NCI-H2081 treated with DMSO at 0.1 percent for 48 hours (cell line): ENCODE measurements at places on chromosomes 6 and 20.

GRCh38 chr6:23823421-23823820, 302.6 kb upstream of the NRSN1 start:
- DNase-seq = no peak

DNA sequence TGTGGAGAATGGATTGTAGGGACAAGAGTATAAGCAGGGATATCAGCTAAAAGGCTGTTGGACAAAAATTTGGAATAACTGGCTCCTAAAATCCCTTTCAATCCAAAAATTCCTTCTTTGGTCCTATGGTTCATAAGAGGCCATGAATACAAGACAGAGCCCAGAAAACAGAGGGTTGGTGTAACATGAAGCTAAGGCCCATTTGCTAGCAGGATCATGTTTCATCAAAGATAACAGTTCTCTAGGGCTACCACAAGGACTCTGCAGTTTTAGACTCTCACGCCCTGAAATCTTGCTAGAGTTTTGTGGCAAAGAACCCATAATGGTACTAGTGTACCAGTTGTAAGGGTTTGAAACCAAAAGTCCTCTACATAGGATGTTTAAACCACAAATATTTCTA, 327.8 kb upstream of the TBX18 start:
- DNase-seq = no peak

DNA sequence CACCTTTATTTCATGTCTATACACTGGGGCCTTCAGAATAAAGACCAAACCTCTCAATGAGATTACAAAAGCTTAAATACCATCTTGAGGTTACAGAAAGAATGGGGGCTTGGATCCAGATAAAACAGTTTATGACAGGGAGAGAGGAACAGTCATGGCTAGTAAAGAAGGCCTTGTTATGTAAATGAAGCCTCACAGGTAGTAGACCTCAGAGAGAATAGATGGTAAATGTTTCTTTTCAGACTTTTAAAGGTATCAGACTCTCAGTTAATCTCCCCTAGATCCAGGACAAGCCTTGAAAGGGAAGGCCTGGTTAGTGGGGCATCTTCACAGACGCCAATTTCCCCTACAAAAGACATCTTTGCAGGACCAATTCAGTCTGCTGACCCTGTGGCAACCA, 1325.6 kb downstream of the HACE1 start:
- no peak for DNase-seq

GRCh38 chr6:21592953-21593352, 598 bp upstream of the SOX4 start:
- no peak for DNase-seq

DNA sequence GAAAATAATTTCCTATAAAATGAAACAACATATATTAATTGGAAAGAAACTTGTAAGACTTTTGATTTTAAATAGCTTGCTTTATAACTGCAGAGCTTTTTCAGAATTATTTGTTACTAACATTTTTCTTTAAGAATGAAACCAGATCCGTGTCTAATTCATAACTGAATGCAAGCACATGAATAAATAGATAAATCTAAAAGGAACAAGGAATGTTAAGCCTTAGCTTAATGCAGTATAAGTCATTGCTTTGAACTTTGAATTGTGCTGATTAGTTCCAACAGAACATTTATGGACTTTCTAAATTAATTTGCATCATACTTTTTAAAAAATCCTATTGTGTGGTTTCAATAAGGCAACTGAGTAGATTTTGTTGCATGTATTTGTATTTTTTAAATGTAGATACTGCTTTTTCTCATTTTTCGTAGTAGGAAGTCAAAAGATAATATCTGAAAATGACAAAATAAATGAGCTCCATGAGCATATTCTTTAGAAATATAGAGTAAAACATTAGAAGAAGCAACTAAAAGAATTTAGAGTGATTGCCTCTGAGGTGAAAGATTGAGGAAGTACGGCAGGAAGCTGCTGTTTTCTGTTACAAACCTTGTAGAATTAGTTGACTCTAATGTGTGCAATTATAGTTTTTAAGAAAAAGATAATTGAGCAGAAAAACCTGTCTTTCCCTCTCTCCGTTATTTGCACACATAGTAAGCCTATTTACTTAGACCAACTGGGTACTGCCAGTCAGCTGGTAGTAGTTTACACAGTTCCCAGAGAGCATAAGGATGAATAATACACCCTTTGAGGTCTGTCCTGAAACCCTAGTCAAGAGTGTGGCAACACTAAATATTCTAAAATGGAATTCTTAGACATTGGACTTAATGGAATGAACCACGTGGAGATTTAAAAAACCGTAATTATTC, 32.6 kb upstream of the SLC35D3 start:
- DNase-seq = peak; percentile 38

- no peak for DNase-seq
These were observed 38.2 kb upstream of the SLC2A12 start for GRCh38 chr6:134090591-134090990.

- DNase-seq = no peak
These were observed 214.2 kb downstream of the SYNDIG1 start for GRCh38 chr20:24683676-24684075.

GRCh38 chr6:6588064-6588923, at the start of gene LY86:
Gene LY86 (plus strand): TSS chr6:6588720. CDS start chr6:6588735, 15 bp downstream.
- DNase-seq = no peak

DNA sequence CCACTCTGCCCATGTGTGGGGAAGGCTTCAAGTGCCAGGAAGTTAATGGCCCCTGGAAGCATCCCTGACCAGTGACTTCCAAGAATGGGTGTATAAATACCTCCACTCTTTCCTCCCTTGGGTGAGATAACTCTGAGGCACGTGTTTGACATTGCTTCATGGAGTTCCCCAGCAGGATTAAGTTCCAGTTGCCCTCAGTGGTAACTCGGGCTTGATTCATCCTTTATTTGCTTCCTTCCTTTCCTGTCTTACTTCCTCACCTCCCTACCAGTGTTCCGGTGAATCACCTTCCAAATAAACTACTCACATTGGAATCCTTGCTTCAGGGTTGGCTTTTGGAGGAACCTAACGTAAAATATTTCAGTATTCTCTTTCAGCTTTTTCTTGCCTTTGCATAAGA, 84.6 kb upstream of the JAG1 start:
- no peak for DNase-seq
